ENCODE measurements at places on chromosomes 3 and 15.

DNA sequence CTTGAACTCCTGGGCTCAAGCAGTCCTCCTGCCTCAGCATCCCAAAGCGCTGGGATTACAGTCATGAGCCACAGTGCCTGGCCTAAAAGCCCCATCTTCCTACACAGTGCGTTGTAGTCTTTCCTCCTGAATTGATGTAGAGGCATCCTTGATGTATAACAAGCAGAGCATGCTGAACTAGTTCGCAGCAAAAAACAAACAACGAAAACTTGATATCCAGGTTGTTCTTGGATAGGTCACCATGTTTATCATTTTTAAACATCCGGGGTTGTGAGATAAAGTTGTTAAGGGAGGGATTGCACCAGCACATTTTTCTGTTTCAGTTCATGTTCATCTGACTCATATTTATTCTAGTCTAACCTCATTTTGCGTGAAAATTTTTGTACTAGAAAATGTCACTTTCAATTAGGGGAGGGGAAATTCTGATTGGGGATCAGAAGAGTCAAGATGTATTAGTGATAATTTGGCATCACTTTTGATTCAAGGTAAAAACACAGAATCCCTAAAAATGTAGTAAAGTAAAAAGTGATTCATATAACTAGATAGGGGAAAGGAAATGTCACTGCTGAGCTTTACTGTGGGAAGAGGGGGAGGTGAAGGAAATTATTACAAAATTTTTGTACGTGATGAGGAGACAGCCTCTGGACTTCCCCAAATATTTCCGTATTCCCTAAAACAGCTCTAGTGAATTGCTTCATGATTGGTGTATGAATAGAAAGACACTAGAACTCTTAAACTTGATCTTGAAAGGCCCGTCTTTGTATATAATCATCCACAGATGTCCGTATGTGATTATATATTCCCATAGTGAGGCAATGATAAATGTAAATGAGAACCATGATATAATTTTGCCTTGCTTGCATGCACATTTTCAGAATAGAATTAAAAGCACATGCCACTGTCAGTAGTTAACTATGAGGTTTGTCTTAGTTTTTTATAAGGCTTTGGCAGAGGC lies 22.9 kb downstream of the RAB8B start:
- no peak for DNase-seq

GRCh38 chr3:141235661-141236171 lies 4.1 kb downstream of the PXYLP1 start:
- peak; percentile 45 for DNase-seq

GRCh38 chr15:66261056-66261455 lies 7.5 kb upstream of the MEGF11 start:
- DNase-seq = no peak

- no peak for DNase-seq
Measured at GRCh38 chr3:2765002-2765579, 345.1 kb downstream of the IL5RA start.

DNA sequence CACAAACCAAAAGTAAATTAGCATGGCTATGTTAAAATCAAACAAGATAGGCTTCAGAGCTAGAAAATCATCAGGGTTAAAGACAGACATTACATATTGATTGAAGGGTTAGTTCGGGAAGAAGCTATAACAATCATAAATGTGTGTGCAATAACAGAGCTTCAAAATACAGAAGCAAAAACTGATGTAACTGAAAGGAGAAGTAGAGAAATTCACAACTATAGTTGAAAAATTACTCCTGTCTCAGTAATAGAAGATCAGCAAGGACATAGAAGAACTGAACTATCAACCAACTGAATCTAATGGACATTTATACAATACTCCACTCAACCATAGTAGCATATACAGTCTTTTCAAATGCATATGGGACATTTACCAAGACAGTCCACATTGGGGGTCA lies 59.4 kb downstream of the MCTP2 start:
- DNase-seq = no peak

GRCh38 chr3:142819179-142819578 lies 69.7 kb downstream of the PCOLCE2 start:
- DNase-seq = no peak

DNA sequence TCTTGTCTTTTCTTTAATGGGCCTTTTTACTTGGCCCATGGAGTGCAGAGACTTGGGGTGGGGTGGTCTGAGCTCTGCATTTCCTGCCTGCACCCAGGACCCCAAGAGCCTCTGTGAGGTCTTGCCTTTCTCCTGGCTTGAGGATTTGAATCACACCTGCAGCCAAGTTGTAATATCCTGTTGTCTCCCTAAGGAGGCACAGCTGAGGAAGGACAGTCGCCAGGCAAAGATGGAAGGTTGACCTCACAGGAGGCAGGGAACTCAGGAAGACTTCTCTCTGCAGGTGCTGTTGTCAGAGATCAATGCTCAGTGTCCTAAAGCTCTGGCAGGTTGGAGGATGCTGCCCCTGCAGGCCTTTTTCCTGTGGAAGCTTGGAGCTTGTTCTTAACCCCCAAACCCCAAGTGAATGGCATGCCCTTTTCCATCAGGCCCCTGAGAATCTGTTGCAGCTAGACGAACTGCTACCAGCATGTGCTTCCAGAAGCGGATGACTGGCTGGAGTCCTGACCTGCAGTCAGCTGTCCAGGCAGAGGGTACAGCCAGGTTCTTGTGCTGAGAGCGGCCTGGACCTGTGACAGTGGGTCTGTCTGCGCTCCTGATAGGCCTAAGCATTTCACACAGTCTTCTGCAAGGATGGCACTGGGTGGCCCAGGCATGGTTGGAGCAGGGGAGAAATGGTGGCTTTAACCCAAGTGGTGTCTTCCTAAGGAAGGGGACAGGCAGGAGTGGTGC lies 120.0 kb downstream of the EEFSEC start:
- DNase-seq = no peak

DNA sequence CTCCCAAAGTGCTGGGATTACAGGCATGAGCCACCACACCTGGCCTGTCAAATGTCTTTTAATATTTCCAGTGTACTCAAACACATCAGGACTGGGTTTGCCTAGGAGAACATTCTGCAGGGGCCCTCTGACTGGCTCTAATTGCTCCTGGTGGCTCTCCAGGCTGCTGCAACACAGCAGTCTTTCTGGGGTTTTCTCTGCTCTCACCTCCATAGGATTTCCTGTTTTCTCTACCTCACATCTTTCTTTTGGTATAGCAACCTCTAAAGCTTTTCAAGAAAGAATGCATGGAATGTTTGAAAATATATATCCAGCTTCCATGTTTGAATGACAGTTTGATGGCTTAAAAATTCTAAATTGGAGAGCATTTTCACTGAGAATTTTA lies 83.3 kb upstream of the IGSF10 start:
- DNase-seq = no peak

DNA sequence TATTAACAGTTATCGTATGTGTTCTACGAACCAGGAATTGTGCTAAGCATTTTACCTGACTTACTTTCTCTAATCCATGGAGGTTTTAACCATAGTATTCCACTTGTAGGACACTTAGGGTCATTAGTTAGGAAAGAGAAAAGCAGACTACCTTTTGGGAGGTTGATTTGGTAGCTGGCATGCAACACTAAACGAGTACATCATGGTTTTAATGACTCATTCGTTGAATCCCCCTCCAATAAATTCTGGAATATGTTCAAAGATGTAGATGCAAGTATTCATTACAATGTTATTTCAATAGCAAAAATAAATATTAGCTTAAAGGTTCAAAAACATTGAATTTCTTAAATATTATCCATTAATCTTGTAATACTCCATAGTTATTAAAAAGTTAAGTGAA lies 162.5 kb downstream of the FMN1 start:
- DNase-seq = no peak

DNA sequence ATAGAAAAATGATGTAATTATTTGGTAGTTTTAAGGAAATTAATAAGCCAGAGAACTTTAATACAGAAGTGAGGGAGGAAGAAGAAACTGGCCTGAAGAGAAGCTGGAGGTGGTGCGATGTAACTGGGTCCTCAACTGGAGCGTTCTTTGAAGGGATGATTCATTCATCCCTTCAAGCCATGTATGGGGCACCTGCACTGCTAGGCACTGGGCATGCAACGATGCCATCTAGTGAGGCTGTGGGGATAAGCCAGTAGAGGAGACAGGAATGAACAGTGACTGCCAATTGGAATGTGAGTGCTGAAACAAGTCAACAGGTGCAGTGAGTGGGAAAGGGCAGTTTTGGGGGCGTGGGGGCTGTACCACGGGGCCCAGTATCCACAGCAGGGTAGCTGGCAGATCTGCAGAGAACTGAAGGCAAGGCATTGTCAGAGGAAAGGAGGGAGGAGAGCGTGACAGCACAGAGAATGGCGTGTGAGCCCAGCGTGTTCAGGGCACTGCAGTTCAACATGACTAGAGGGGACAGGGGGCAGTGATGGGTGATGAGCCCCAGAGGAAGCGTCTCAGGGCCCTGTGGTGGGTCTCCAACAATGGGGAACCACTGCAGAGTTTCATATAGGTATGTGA lies 3.8 kb upstream of the KIF23 start:
- DNase-seq = no peak

- DNase-seq = no peak
Measured at GRCh38 chr3:144114767-144115166, 143.1 kb downstream of the DIPK2A start.

Data from colonic mucosa (tissue), 4 donors.